ENCODE measurements at places on chromosomes 2 and 18.
A peak's percentile ranks its signal among the peaks of the same experiment; 100 is the strongest.

DNA sequence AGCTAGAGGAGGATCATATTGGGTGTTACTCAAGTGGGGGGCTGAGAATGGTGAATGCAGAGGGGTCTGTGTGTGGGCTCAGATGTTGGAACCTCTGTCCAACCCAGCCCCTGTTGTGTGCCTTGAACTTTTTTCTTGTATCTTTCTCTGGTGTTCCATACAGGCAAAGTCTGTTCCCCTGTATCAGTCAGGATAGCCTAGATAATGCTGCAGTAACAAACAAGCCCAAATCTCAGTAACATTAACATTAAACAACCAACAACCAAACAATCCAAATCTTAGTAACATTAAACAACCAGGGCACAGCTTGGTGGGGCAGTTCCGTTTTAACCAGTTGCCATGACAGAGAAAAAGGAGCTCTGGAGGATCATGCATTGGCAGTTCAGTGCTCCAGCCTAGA lies 103.7 kb downstream of the CTIF start:
- no peak for DNase-seq

GRCh38 chr2:189751080-189751658 lies 11.4 kb downstream of the OSGEPL1 start:
- peak; percentile 60 for DNase-seq

DNA sequence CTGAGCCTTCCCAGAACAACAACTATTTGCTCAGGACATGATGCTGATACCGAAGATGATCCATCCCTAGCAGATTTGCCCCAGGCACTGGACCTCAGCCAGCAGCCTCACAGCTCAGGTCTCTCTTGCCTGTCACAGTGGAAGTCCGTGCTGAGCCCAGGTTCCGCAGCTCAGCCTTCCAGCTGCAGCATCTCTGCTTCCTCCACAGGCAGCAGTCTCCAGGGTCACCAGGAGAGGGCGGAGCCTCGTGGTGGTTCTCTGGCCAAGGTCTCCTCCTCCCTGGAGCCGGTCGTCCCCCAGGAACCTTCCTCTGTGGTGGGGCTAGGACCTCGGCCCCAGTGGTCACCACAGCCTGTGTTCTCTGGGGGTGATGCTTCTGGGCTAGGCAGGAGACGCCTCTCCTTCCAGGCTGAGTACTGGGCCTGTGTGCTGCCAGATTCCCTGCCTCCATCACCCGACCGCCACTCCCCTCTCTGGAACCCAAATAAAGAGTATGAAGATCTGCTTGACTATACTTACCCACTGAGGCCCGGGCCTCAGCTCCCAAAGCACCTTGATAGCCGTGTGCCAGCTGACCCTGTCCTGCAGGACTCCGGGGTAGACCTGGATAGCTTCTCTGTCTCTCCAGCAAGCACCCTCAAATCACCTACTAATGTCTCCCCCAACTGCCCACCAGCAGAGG lies 15.4 kb downstream of the CEP68 start:
- no peak for DNase-seq

GRCh38 chr2:118021356-118021755 lies 7.5 kb upstream of the CCDC93 start:
- no peak for DNase-seq

DNA sequence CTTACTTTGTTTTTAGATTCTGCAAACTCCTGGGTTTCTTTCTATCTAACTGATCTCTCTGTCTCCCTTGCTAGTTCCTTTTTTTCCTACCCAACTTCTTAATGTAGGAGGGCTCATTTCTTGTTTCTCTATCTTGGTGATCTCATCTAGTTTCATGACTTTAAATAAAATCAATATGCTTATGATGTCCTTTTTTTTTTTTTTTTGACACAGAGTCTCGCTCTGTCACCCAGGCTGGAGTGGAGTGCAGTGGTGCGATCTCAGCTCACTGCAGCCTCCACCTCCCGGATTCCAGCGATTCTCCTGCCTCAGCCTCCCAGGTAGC lies 42.2 kb upstream of the IL1RL1 start:
- no peak for DNase-seq

Measured in activated naive CD4-positive, alpha-beta T cell treated with anti-CD3 and anti-CD28 coated beads, Interleukin-2, amount 10 ng/mL, durations not matched to agents 7 days and 5 days (primary cell).